ENCODE measurements at places on chromosomes 5 and 9.

- DNase-seq, result no peak
Measured at GRCh38 chr5:179146277-179146676, 86.1 kb downstream of the ZNF354C start.

DNA sequence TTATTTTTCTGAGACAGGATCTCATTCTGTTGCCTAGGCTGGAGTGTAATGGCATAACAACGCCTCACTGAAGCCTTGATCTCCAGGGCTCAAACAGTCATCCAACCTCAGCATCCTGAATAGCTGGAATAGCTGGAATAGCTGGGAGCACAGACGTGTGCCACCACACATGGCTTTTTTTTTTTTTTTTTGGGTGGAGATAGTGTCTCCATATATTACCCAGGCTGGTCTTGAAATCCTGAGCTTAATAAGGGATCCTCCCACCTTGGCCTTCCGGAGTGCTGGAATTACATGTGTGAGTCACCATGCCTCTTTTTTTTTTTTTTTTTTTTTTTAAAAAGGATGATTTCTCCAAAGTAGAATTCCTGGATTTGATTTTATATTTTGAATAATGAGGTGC, 60.7 kb downstream of the NSD1 start:
- DNase-seq, result peak; percentile 49

- DNase-seq, result peak; percentile 4
Measured at GRCh38 chr5:103519550-103519949, 43.0 kb downstream of the NUDT12 start.

GRCh38 chr9:95250462-95251221, 66.9 kb downstream of the FANCC start:
- no peak for DNase-seq

- no peak for DNase-seq
Measured at GRCh38 chr9:132235125-132235524, 73.3 kb downstream of the NTNG2 start.

GRCh38 chr9:70083429-70083828, 39.8 kb downstream of the MAMDC2 start:
- DNase-seq, result no peak
